Stimulated activated CD8-positive, alpha-beta memory T cell treated with anti-CD3 and anti-CD28 coated beads, Interleukin-4, amount 100 ng/mL, for 1 hour (primary cell): ENCODE measurements at places on chromosomes 4 and X.

- DNase-seq: no peak
Observed at GRCh38 chrX:123590842-123591486, 141.9 kb downstream of the THOC2 start.

DNA sequence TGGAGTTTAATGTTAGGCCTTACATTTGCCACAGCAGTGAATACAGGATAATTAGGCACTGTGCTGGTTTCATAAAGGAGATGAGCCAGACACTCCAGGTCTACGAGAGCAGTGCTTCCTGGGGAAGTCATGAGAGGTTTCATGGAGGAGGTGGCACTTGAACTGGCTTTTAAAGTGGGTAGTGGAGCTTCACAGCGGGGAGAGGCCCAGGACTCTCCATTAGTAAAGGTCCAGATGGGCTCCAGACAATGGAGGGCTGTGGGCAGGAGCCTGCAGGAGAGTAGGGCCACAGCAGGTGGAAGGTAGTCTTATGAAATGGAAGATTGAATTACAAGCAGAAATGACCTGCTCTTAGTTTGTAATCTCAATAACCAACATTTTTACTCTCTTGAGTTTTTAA, 29.0 kb downstream of the CLDN22 start:
- no peak for DNase-seq

GRCh38 chr4:7430965-7431695, 3.6 kb downstream of the PSAPL1 start:
- DNase-seq: no peak

GRCh38 chrX:110201799-110202198, 116.1 kb downstream of the AMMECR1 start:
- no peak for DNase-seq

DNA sequence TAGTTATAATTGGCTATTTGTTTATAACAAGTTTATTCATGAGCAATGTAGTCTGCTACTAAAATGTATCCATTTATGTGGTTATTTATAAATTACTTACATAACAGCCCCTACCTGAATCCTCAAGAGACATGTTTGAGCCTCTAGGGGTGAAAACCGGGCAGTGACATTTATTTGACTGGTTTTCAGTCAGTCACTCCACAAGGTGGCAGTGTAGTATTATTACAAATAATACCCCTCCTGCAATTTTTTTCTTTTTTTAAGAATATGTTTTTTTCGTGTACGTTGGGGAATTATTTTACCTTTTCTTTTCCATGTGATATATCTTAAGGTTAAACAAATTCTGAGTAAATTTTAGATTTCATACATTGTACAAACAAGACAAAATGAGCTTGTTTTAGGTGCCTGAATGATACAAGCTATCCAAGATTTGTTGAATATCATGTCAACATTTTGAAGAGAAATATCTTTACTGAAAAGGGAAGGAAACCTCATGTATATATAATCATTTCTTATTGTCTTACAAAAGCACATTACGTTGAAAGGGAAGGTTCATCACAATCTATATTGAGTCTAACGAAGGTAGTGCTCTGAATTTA, 598.7 kb upstream of the TECRL start:
- no peak for DNase-seq

DNA sequence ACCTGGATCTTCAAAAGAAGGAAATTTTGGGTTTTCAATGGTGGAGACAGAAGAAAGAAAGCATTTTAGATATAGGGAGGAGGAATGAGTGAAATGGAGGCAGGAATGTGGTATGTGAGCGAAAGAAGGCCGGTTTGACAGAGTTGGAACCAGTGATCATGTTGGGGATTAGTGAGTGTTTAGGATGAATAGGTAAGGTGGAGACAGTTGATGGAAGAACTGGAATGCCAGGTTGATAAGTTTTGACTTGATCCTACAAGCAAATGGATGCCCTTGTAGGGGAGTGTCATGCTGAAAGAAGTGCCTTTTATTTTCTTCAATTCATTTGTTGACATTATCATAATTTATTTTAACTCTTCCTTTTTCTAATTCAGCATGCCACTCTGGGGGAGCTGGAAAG, 207.8 kb upstream of the AMOT start:
- DNase-seq: no peak

DNA sequence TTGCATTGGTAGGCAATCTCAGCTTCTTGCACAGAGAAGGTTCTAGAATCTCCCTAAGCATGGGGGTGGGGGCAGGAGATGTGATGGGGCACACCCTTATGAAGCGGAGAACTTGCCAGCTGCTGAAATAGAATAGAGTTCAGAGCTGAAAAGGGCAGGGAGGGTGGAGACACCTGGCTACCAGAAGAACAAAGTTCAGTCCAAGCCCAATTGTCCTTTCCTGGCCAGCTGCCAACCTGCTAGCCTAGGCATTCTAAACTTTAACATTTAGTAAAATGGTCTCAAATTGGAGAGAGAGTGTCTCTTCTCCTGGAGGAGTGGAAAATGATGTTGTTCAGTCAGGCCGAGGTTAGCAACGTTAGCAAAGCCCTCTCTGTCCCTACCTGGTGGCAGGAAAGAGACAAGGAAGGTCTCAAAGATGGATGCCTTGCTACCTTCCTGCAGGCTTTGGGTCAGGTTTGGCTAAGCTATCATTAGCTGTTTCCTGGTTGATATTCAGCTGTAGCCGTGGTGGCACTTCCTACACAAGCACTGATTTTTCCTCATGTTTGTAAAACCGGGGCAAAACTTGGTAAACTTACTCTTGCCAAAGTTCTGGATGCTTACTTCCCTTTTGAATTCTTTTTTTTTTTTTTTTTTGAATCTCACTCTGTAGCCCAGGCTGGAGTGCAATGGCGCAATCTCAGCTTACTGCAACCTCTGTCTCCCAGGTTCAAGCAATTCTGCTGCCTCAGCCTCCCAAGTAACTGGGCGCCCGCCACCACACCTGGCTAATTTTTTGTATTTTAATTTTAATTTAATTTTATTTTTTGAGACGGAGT, 34.7 kb upstream of the NYX start:
- no peak for DNase-seq

GRCh38 chr4:110959041-110959643, 336.3 kb upstream of the PITX2 start:
- DNase-seq: no peak

- DNase-seq: no peak
Observed at GRCh38 chrX:40173143-40174000, 75.6 kb upstream of the BCOR start.

DNA sequence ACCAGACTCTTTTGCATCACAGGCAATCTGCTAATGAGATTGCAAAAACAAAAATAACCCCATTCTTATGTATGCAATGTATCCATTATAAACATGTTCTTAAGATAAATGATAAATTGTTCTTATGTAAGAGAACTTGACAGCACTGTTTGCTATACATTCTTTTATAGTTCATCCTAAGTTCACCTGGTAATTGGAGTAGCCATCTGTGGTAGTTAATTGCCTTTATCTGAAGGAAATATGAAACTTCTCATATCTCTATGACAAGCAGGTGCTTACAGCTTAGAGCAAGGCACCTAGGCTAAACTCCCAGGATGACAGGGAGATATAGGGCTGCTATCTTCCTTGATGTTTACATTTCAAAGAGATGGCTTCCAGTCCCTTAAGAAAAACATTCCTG, 21.3 kb upstream of the CLCN5 start:
- DNase-seq: no peak

DNA sequence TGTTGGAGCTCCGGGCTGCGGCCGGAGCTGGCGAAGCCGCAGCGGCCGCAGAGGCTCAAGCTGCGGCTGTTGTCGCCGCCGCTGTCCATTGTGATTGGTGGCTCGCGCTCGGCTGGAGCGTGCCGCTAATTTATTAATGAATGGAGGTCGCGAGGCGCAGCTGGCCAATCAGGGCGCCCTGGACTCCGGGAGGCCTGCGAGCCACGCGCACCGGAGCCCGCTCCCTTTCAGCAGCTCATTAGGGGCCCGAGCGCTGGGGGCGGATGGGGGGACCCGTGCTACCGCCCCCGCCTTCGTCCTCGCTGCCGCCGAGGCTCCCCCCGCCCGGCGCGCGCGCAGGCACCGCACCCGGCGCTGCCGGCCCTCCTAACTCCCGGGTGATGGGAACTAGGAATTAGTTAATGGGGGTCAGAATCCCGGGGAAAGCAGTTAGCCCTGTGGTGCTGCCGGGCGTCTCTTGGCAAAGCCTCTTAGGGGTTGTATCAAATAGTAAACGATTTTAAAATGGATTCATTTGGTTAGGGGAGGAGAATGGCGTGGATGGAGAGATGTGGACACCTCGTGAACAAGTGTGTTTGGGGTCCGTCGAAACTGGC, 589 bp upstream of the NEUROG2 start:
- DNase-seq: no peak

- no peak for DNase-seq
Observed at GRCh38 chrX:17242470-17242869, 132.5 kb upstream of the NHS start.

GRCh38 chr4:119744580-119744979, 116.0 kb upstream of the PDE5A start:
- no peak for DNase-seq

DNA sequence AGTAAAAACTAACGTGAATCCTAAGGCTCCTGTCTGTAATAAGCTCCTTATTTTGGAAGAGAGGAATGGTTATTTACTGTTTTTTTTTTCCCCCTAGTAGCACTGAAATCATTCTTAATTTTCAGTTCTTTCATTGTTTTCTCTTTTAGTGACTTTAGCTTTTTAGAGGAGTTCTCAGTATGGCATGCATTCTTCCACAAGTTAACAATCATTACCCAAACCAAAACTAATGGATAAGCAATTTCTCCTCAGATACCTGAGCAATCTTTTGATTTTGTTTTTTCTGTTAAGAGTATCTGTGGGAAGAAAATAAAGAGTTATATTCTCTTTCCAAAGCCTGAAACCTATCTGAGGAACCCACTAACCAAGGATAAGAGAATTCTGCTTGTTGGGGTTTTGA, 16.7 kb upstream of the PPA2 start:
- DNase-seq: no peak

GRCh38 chrX:40260146-40260747, 162.5 kb upstream of the BCOR start:
- DNase-seq: no peak

DNA sequence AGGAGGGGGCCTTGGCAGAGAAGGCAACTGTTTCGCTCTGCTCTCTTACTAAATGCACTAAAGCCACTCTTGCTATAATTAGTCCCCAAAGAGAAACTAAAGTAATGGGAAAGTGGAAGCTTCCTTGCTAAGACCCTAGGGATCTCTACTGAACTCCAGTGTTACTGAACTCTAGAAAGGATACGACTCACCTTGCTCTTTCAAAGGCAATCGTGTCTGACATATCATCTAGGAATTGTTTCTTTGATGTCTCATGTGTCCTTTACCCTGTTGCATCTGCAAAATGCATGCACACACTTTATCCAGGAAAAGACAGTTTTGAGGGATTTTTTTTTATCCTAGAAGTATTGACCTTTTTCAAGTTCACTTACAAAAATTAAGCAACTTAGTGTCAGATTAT, 148.1 kb upstream of the FAM9B start:
- DNase-seq: no peak

DNA sequence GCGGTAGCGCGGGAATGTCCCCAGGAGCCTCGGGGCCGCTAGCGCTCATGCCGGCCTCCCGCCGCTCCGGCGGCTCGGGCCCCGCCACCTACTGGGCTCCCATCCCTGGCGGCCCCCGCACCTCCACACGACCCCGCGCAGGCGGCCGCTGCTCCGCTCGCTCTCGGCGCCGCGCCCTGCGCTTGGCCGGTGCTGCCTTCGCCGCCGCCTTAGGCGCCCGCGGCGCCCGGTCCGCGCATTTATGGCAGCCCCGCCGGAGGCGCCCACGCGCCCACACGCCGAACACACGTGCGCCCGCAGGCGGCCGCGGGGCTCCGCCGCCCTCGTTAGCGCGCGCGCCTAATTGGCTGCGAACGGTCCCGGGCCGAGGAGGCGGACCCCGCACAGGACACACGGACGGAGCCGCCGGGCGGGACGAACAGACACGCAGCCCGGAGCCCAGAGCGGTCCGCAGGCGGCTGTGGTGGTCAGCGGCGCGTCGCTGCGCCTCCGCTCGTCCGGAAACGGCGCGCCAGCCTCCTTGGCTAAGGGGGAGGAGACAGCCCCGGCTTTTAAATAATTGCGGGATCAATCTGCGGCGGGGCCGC, at the start of gene NKX1-1:
TSS of gene NKX1-1 (minus strand) at position 49 of the 587 bp plus-strand sequence. CDS start at position 49, 0 bp downstream.
- DNase-seq: no peak

GRCh38 chr4:177403746-177404145, 38.5 kb downstream of the AGA start:
- DNase-seq: no peak

GRCh38 chr4:184267206-184267608, 49.5 kb upstream of the ENPP6 start:
- no peak for DNase-seq

DNA sequence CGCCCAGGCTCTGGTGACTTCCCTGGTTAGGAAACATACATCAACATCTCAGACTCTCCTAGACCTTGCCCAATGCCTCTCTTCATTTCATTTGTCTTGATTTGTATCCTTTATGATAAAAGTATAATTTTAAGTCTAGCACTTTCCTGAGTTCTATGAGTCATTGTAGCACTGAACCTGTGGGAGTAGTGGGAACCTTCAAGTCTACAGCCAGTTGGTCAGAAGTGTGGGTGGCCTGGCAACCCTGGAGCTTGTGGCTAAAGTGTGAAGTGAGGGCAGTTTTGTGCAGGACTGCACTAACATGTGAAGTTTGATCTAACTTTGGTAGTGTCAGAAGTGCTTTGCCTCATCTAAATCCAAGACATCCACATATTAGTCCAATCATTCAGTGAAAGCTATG, 259.3 kb upstream of the IGFBP7 start:
- no peak for DNase-seq

GRCh38 chr4:127667772-127668171, 35.0 kb downstream of the INTU start:
- DNase-seq: no peak

GRCh38 chr4:150411520-150411919, 170.4 kb upstream of the MAB21L2 start:
- no peak for DNase-seq

- no peak for DNase-seq
Observed at GRCh38 chr4:11487868-11488544, 59.3 kb upstream of the HS3ST1 start.

- no peak for DNase-seq
Observed at GRCh38 chr4:185142564-185142911, 528 bp upstream of the SLC25A4 start.

GRCh38 chr4:152451496-152451895, 84.4 kb downstream of the FBXW7 start:
- DNase-seq: no peak

GRCh38 chr4:12036450-12036849, 607.8 kb upstream of the HS3ST1 start:
- no peak for DNase-seq

DNA sequence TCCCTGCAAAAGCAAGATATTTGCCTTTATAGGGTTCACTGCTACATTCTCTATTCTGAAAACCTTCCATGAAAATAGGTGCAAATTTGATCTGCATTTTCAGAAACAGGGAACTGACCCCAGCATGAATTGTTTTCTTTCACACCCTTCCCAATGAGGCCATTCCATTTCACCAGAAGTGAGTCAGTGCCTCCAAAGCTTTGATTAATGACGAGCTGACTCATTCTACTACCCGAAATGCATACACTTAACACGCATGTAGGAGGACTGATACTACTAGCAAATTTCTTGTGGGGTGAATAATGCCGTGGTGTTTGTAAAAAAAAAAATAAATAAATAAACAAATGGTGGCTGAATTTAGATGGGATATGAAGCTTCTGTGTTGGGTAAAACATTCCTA, 146.9 kb upstream of the FGF13 start:
- DNase-seq: no peak
